Dermis microvascular lymphatic vessel endothelial cell (primary cell): ENCODE measurements at places on chromosomes 5 and 9. TPM values are rescaled to one million over a fixed set of nuclear protein-coding genes. Genes with fewer than 3 reads are reported as not detected.

OR1J2 gene
- total RNA-seq = not detected in 2 replicates

CCNJL gene
- total RNA-seq = 4.0 and 8.5 TPM in 2 replicates

MARCOL gene
- not detected in 2 replicates for total RNA-seq

CCNB1 gene
- total RNA-seq = 37.0 and 115 TPM in 2 replicates

ARL14EPL gene
- total RNA-seq = under 0.01 and 0.13 TPM in 2 replicates

SPRY4 gene
- total RNA-seq = 4.4 and 4.5 TPM in 2 replicates

MYOZ3 gene
- total RNA-seq = 0.13 and 0.25 TPM in 2 replicates

OTULINL gene
- 0.26 and 1.1 TPM in 2 replicates for total RNA-seq

STPG3 gene
- not detected in 2 replicates for total RNA-seq

NIM1K gene
- total RNA-seq = 0.13 TPM in 1 of 2 replicates, not detected in the other

PCDHB8 gene
- 0.38 and 0.51 TPM in 2 replicates for total RNA-seq

PCDHGA5 gene
- 0.26 and 0.63 TPM in 2 replicates for total RNA-seq

RMI1 gene
- total RNA-seq = 5.5 and 6.8 TPM in 2 replicates

NLN gene
- total RNA-seq = 28.7 and 33.9 TPM in 2 replicates

CAPSL gene
- not detected in 2 replicates for total RNA-seq

TMOD1 gene
- total RNA-seq = 1.7 and 2.1 TPM in 2 replicates

CRHBP gene
- total RNA-seq = 0.25 TPM in 1 of 2 replicates, not detected in the other
